ENCODE measurements at places on chromosomes 1 and 21.

- DNase-seq: no peak
- H3K27ac ChIP-seq: peak overlapping the region; percentile 58
- no peaks in the 10 kb centered on the region for H3K4me1 ChIP-seq
- H3K27me3 ChIP-seq: no peaks in the 10 kb centered on the region
Observed at GRCh38 chr1:3038571-3039181, 17.4 kb downstream of the ACTRT2 start.

DNA sequence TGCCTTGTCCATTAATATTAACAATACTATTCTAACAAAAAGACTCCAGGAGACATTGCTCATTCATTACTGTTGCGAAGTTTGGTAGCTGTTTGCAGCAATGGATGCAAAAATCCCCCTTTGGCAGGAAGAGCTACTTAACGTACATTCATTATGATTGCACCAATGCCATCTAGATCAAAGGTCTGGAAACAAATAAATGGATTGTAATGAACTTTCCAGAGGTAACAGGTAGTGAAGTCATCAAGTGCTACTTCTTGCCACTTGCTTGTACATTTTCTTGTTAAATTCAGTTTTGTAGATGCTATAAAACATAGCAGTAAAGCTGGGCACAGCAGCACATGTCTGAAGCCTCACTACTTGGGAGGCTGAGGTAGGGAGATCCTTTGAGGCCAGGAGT is 93.9 kb downstream of the DDAH1 start:
- no peak overlapping the region for H3K4me3 ChIP-seq
- H3K27me3 ChIP-seq: no peaks in the 10 kb centered on the region
- H3K4me1 ChIP-seq: peaks cover 9% of the 10 kb centered on the region
- H3K36me3 ChIP-seq: no peaks in the 10 kb centered on the region

GRCh38 chr1:68565923-68566322 is 69.0 kb upstream of the DEPDC1 start:
- no peak overlapping the region for H3K4me3 ChIP-seq
- no peaks in the 10 kb centered on the region for H3K36me3 ChIP-seq
- no peak overlapping the region for H3K27ac ChIP-seq
- no peaks in the 10 kb centered on the region for H3K4me1 ChIP-seq

DNA sequence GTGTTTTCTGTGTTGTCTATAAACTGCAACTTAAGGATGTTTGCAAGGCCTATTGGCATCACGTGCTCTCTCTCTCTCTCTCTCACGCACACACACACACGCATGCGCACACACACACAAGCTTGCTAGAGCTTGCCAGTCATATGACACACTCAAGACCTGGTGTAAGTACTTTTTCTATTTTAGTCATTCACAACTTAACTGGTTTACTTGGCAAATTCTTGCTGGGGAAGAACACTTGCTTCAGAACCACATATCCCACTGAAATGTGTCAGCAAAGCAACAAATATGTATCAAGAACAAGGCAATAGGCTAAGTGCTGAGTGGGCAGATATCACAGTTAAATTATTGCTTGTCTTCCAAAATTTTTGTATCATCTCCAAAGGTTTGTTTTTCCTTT is 107.8 kb downstream of the DISC1 start:
- no peak overlapping the region for H3K4me3 ChIP-seq
- no peaks in the 10 kb centered on the region for H3K4me1 ChIP-seq
- DNase-seq: no peak
- H3K27ac ChIP-seq: no peak overlapping the region
- no peaks in the 10 kb centered on the region for H3K27me3 ChIP-seq

- H3K4me3 ChIP-seq: no peak overlapping the region
- no peak for DNase-seq
- H3K4me1 ChIP-seq: no peaks in the 10 kb centered on the region
- no peaks in the 10 kb centered on the region for H3K36me3 ChIP-seq
- H3K27me3 ChIP-seq: peaks cover 3% of the 10 kb centered on the region
- no peak overlapping the region for H3K27ac ChIP-seq
Observed at GRCh38 chr1:169708647-169709046, 2.8 kb downstream of the SELL start.

GRCh38 chr1:93140106-93140505 is 40.1 kb downstream of the TMED5 start:
- DNase-seq: no peak
- H3K36me3 ChIP-seq: peaks cover 8% of the 10 kb centered on the region
- H3K4me1 ChIP-seq: peaks cover 3% of the 10 kb centered on the region
- H3K27ac ChIP-seq: no peak overlapping the region
- no peak overlapping the region for H3K4me3 ChIP-seq
- no peaks in the 10 kb centered on the region for H3K27me3 ChIP-seq

- no peak overlapping the region for H3K27ac ChIP-seq
- no peaks in the 10 kb centered on the region for H3K27me3 ChIP-seq
- DNase-seq: no peak
- H3K4me1 ChIP-seq: no peaks in the 10 kb centered on the region
Observed at GRCh38 chr1:28815533-28816185, 3.7 kb downstream of the OPRD1 start.

DNA sequence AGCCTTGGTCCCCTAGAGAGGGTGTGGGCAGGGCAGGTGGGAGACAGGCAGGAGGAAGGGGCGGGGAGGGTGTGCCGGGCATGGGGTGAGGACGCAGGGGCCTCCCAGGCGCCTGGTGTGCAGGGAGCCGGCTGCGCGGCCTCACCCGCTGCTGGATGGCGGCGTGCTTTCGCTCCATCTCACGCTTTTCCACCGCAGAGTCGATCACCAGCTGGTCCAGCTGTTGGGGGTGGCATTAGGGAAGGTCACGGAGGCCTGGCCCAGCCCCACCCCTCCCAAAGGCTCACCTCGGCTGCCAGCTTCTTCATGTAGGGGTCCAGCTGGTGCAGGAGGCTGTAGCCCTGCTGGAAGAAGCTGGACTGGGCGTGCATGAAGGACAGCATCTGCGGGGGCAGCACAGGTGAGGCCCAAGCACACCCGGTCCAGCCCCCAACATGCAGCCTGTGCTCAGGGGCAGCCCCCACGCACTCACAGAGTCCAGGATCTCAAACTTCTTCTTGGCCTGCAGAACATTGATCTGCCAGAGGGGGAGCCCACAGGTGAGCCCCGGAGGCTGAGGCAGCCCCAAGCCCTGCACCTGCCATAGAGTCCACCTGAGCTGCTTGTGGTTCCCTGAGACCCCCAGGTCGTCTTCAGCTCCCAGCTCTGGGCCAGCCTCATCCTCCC is 7.9 kb downstream of the ACAP3 start:
- H3K27me3 ChIP-seq: no peaks in the 10 kb centered on the region
- no peaks in the 10 kb centered on the region for H3K36me3 ChIP-seq
- H3K4me1 ChIP-seq: peaks cover 3% of the 10 kb centered on the region
- no peak for DNase-seq
- H3K4me3 ChIP-seq: no peak overlapping the region

DNA sequence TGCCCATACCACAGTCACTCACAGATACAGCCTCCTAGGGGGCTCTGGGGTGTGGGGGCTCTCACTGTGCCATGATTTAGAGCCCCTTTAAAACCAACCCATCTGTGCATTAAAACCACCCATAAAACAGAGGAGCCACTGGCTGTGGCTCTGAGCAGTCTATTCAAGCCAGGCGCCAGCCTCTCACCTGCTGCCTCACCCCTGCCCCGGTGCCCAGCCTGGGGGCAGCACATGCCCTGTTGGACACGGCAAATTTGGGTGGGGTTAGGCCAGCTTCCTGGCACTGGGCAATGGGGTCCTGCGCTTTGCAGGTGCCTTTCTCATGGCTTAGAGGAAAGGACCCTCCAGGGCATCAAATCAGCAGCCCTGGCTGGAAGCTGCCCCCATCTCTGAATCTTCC is 73.1 kb downstream of the CASZ1 start:
- no peaks in the 10 kb centered on the region for H3K36me3 ChIP-seq
- no peak overlapping the region for H3K4me3 ChIP-seq
- no peaks in the 10 kb centered on the region for H3K27me3 ChIP-seq
- no peak for DNase-seq
- H3K4me1 ChIP-seq: peaks cover 47% of the 10 kb centered on the region

DNA sequence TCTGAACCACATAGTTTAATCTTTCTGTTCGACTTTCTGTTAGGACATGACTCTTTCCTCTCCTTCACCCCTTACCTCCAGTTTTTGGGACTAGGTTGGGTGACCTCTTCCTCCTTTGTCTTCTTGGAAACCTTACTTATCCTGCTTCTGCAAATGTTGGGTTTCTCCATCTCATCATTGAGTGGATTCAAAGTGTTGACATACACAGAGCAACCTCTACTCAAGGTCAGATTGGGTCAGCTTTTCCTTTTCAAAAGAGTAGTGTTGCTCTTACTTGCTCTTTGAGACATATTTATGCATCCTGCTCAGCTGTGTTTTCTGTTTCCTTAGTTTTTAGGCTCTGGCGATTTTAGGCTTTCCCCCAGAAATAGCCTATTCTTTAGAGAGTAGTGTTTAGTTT is 3.7 kb downstream of the CAMTA1 start:
- H3K27ac ChIP-seq: no peak overlapping the region
- H3K4me1 ChIP-seq: no peaks in the 10 kb centered on the region
- H3K27me3 ChIP-seq: no peaks in the 10 kb centered on the region
- H3K36me3 ChIP-seq: no peaks in the 10 kb centered on the region
- no peak for DNase-seq

GRCh38 chr1:30515755-30516484 is 207.5 kb downstream of the MATN1 start:
- no peak overlapping the region for H3K27ac ChIP-seq
- H3K36me3 ChIP-seq: no peaks in the 10 kb centered on the region

- no peaks in the 10 kb centered on the region for H3K27me3 ChIP-seq
- peaks cover 7% of the 10 kb centered on the region for H3K4me1 ChIP-seq
- DNase-seq: no peak
Observed at GRCh38 chr1:1613509-1614082, 1.7 kb upstream of the MIB2 start.

GRCh38 chr1:53847980-53848379 is 9.9 kb upstream of the NDC1 start:
- DNase-seq: no peak
- H3K36me3 ChIP-seq: no peaks in the 10 kb centered on the region
- H3K27ac ChIP-seq: no peak overlapping the region
- H3K4me3 ChIP-seq: no peak overlapping the region
- H3K4me1 ChIP-seq: no peaks in the 10 kb centered on the region
- H3K27me3 ChIP-seq: no peaks in the 10 kb centered on the region

DNA sequence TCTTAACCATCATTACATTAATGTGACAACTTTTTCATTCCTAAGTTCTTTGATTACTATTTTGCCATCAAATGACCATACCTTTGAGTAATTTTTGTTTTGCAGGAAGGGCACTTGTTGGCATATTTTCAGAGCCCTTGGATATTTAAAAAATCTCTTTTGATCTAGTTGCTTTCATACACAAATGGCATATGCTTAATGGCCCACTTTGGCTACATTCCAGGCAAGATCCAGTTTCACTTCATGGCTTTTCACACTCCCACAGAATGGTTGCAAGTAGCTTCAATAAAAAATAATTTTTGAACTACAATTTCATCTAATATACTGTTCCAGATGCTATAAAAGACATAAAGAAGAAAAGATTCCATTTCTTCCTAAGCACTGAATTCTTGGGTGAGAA is 18.1 kb downstream of the ADAM30 start:
- DNase-seq: no peak
- no peaks in the 10 kb centered on the region for H3K4me1 ChIP-seq
- no peaks in the 10 kb centered on the region for H3K36me3 ChIP-seq

- H3K27ac ChIP-seq: no peak overlapping the region
- no peaks in the 10 kb centered on the region for H3K36me3 ChIP-seq
- no peaks in the 10 kb centered on the region for H3K4me1 ChIP-seq
- no peaks in the 10 kb centered on the region for H3K27me3 ChIP-seq
- no peak for DNase-seq
Observed at GRCh38 chr1:198669023-198669698, 30.3 kb downstream of the PTPRC start.

DNA sequence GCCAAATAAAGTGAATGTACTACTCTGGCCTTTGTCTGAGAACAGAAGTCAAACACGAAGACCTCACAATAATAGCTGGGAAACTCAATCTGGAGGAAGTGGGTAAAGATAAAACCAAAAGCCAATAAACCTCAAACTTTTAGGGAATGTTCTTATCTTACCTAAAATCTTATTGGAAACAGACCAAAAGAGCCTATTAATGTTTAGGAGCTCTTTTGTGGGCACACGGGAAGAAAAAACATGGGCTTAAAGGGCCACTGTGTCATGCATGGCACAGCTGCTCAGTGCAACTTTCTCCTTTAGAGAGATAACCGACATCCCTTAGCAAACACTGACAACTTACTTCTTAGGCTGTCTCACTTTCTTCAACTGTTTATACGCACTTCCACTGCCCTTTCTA is 16.1 kb downstream of the EIF2B3 start:
- DNase-seq: no peak
- no peaks in the 10 kb centered on the region for H3K27me3 ChIP-seq
- H3K4me3 ChIP-seq: no peak overlapping the region
- no peaks in the 10 kb centered on the region for H3K36me3 ChIP-seq
- no peaks in the 10 kb centered on the region for H3K4me1 ChIP-seq

- no peak overlapping the region for H3K27ac ChIP-seq
- no peaks in the 10 kb centered on the region for H3K36me3 ChIP-seq
- H3K4me3 ChIP-seq: no peak overlapping the region
- DNase-seq: no peak
- H3K27me3 ChIP-seq: no peaks in the 10 kb centered on the region
- no peaks in the 10 kb centered on the region for H3K4me1 ChIP-seq
Observed at GRCh38 chr1:209241487-209241886, 342.0 kb upstream of the CAMK1G start.

DNA sequence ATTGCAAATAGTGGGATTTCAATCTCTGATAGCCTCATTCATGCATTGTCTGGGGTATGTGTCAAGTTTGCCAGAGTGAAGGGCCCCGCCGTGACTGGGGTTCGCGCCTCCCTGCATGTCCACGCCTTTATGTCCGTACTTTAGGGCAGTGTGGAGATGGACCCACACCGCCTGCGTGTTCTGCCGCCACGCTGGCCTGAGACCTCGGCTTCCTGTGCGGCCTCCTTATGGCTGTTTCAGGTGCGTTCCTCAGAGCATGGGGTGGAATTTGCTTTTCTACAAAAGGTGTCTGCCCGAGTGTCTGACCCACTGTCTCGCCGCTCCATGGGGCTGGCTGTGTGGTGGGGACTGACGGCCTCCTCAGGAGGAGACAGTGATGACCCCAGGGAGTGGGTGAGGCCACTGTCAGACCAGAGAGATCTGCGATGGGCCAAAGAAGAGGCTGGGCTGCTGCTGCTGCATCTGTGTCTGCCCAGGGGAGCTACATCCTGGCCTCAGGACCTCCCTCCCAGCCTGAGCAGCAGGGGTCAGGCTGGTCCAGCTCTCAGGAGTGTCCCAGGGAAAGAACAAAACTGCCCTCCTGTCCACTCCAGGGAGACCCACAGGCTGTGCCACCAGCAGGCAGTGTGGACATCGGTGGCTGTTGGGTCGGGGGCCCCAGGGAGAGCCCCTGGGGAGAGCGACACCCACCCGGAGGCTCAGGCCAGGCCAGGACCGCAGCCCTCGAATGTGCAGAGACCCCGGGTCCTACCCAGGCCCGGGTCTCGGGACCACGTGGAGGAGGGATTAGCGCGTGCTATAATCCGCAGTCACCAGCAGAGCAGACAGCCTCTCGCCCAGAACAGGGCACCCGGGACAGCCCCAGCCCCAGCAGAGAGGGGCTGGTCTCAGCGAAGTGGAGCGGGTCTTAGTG is 9.8 kb upstream of the SLC19A1 start:
- no peaks in the 10 kb centered on the region for H3K4me1 ChIP-seq
- H3K36me3 ChIP-seq: no peaks in the 10 kb centered on the region
- DNase-seq: peak; percentile 17
- H3K27ac ChIP-seq: no peak overlapping the region
- H3K27me3 ChIP-seq: no peaks in the 10 kb centered on the region

Measured in pancreas (tissue), 10 donors.